ENCODE measurements at places on chromosomes 7 and 10. TPM values are rescaled to one million over a fixed set of nuclear protein-coding genes. Genes with fewer than 3 reads are reported as not detected.

Gene PLXNA4
- 16.2 TPM for total RNA-seq

DNA sequence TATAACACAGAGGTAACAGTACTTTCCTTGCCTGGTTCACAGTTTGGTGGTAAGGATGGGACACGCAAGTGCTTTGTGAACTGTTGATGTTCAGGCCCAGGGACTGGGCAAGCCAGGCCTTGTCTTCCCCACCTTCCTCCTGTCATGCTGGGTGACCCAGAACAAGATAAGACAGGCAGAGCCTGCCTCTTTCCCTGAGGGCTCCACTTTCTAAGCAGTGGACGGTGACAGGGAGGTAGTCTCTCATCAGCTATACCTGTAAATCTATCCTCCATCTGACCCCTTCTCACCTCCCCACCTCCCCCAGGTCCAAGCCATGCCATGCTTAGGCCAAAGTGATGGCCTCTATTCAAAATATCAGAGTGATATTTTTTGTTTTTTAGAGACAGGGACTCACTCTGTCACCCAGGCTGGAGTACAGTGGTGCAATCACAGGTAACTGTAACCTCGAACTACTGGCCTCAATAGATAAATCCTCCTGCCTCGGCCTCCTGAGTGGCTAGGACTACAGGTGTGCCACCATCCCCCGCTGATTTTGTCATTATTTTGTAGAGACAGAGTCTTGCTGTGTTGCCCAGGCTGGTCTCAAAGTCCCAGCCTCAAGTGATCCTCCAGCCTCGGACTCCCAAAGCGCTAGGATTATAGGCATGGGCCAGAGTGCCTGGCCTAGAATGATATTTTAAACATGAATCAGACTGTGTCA is 42.8 kb downstream of the PDLIM1 start:
- DNase-seq, result no peak

Gene ABCB8
- 57.1 TPM for total RNA-seq

DNA sequence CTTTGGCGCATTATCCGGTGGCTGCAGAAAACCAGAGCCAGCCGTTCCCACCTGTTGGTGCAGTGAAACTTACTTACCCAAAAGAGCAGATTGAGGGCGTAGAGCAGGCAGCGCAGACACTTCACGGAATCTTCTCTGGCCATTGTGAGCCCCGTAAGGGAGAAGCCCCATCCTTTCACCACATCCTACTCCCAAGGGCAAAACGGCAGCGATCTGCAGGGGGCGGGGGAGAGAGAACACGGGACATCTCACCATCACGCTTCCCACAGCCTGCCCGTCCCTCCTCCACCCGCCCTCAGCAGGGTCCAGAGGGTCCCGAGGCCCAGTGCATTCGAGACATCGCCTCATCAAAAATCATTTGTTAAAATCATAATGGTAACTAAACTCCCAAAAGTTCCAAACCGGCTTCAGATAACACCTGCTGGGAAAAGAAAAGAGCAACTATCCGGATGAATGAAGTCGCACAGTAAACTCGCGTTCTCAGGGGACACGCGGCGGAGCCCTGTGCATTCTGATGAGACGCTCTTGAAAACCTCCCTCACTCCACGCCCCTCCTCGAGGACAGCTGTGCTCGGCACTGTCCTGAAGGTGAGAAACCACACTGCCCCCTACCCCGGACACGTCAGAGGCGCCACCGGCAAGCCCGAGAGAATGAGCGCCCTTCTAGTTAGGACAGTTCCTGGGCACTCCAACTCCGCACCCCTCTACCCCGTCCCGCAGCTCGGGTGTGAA is 1.2 kb downstream of the TSPAN12 start:
- peak; percentile 74 for DNase-seq

GRCh38 chr7:43725251-43725650 is 4.1 kb downstream of the COA1 start:
- DNase-seq, result no peak

GRCh38 chr7:38907766-38908165 is 1.2 kb downstream of the VPS41 start:
- DNase-seq, result no peak

Gene COX15
- 41.5 TPM for total RNA-seq

GRCh38 chr10:52988923-52989322 is 216.3 kb upstream of the MBL2 start:
- no peak for DNase-seq

DNA sequence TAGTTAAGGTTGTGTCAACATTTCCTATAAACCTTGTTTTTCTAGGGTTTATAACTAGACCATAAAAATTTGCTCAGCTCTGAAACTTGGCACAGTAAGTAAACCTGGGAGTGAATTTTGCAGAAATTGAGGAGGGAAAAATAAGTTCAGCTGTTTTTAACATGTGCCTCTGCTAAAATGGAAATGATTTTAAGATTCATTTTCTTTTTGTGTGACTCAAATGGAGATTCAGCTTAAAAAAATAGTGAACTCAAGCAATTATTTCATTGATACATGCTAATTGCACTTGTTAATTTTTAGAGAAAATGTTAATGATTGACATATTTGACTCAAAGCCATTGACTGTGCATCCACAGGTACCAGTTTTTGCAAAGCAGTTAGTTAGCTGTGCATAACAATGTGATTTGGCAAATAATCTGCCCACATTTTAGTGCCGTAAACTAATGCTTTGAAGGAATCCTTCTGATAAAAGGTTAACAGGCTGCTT is 68.5 kb upstream of the ZNF438 start:
- DNase-seq, result no peak

- DNase-seq, result no peak
Measured at GRCh38 chr7:17320102-17320497, 21.6 kb downstream of the AHR start.

- DNase-seq, result no peak
Measured at GRCh38 chr10:69303632-69304051, 25.3 kb downstream of the HK1 start.

DNA sequence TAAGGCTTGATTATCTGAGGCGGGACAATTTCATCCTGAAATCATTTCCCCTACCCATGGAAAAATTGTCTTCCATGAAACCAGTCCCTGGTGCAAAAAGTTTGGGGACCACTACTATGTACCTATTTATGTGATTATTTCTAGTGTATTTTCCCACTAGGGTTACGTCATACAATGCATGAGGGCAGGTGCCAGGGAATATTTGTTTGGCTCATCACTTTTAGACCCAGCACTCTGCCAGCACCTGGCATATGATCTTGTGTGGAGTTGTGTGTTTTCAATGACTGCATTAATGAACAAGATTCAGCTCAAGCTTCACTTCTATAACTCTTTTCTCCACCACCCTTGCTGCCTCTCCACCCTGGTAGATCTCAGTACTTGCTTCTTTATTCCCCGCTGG is 73.3 kb upstream of the TNKS2 start:
- DNase-seq, result no peak

DNA sequence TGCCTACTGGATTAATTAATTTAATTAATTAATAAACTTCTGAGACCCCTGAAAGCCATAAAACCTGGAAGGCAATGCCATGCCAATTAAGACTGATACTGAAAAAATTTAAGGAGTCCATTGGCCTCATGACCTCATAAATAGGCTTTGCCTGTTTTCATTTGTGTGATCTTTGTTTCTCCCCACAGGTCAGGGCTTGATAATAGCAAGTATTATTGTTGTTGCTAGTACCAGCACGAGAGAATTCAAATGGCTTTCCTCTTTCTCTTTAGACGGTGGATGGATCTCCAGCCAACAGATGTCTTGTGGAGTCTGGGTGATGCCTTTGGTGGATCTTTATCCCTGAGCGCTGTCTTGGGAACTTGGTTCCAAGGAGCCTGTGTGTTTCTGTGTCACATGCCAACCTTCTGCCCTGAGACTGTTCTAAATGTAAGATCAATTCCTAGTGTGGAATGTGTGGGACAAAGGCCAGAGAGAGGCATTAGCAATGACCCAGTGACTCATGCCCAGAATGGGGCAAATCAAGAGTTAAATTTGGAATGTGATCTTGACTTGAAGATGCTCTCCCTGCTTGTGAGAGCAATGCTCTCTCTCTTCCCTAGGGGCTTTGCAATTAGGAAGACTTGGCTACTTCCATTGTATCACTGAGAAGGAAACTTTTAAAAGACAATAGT is 17.7 kb downstream of the ACSM6 start:
- DNase-seq, result no peak

Gene TET1
- 31.6 TPM for total RNA-seq

DNA sequence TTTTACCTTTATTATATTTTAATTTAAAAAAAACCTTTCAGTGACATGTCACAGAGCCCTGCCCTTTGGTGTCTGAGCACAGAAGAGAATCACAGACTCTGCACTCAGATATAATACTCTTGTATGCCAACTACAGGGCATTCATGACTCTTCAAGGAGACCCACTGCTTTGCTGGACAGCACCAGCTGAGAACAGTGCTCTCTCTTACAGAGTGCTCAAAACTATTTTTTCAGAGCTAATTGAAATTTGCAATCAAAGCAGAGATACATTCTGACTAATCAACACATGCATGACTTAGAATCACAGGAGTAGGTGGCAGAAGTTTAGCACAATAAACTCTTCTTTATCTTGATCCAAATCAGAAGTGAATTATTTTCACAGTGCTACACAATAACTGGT is 99.1 kb downstream of the OSBPL3 start:
- no peak for DNase-seq

DNA sequence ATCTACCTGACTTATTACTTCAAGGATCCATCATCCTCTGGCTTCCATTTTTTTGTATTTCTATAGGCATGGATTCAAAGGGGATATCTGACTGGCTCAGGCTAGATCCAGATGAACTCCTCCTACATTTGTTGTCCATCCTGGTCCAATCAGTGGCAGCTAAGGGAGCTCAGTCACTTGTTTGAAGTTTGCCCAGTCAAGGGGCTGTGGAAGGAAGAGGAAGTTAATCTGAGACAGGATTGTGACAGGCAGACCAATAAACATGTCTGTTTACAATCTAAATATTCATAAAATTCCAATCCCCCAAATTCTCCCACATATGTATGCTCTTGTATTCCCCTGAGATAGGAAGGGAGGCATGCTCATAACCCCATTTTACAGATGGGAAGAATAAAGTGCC is 48.7 kb downstream of the CAV1 start:
- no peak for DNase-seq

GRCh38 chr10:94430701-94431100 is 28.4 kb downstream of the TBC1D12 start:
- DNase-seq, result no peak

GRCh38 chr10:99232360-99232999 is 3.2 kb downstream of the HPSE2 start:
- DNase-seq, result peak; percentile 40

DNA sequence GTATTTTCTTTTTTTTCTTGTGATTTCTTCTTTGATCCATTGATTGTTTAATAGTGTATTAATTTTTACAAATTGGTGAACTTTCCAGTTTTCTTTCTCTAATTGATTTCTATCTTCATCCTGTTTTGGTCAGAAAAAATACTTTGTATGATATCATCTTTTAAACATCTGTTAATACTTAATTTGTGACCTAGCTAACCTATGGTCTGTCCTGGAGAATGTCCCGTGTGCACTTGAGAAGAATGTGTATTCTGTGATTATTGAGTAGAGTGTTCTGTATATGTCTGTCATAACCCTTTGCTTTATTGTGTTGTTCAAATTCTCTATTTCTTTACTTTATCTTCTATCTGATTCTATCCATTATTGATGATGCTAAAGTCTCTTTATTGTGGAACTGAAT is 65.8 kb upstream of the ZEB1 start:
- DNase-seq, result no peak

GRCh38 chr10:73628405-73628804 is 12.9 kb downstream of the MYOZ1 start:
- DNase-seq, result no peak

Gene MYL10
- not detected for total RNA-seq

Gene NEUROG3
- not detected for total RNA-seq

Gene CPA4
- not detected for total RNA-seq

DNA sequence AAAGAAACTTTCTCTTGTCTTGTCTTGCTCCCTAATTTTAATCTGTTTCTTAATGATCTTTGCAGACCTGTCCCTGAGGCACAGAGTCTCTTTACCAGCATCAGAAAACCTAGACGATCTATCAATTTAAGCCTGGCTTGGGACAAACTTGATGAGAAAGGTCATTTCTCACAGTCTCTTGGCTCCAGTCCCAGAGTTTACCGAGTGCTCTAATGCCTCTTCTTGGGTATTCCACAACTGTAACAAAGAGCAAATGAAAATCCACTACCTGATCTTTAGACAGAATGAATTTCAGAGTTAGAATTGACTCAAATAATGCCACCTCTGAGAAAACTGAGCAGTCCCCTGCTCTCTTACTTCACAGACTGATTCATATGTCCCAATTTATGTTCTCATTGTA is 106.4 kb upstream of the DNAJB12 start:
- DNase-seq, result no peak

GRCh38 chr10:122054048-122055025 is 65.4 kb downstream of the TACC2 start:
- peak; percentile 77 for DNase-seq

Gene GSTO2
- 2.0 TPM for total RNA-seq

GRCh38 chr7:155973451-155973997 is 161.3 kb upstream of the SHH start:
- no peak for DNase-seq

DNA sequence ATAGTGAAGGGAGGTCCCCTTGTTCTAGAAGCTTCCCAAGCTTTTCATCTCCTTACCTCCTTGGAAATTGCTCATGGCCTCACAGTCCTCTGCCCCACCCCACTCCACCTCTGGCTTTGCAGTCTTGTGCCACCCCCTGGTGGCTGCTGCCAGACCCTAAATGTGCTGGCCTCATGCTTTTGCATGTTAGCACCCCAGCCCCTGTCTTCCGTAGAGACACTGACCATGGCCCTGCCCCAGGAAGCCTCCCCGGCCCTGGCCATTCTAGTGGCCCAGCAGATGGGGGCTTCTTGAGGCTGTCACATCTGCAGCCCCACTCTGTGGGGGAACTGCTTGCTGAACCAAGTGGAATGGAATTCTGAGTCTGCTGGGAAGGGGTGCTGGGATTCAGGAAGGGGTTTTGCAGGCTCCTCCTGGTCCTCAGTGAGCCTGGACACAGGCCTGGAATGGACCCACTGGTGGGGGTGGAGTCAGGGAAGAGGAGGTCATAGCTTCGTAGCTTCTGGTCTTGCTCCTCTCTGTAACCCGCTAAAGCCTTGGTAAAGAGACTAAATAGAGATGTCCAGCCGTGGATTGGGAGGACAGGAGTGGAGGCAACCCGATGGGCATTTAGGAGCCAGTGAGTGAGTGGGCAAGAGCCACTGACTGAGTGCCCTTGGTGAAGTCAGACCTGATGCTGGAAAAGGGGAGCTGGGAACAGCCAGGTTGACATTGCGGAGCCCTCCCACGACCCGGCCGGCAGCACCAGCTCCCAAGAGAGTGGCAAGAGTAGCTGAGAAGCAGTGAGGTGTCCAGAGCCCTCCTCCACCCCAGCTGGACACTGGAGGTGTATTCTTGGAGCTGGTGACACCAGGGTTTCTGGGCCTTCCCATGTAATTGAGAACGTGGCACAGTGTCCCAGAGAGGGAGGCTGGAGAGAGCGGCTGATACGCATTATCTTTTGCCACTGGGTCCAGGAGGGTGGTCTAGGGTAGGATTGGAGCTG is 20.9 kb downstream of the RAMP3 start:
- DNase-seq, result no peak

Gene SEMA3D
- total RNA-seq, result 13.6 TPM

Gene EPHA1
- 4.7 TPM for total RNA-seq

Gene CPSF4
- 106 TPM for total RNA-seq
